ENCODE measurements at places on chromosomes 4 and X. TPM values are rescaled to one million over a fixed set of nuclear protein-coding genes. Genes with fewer than 3 reads are reported as not detected.

DNA sequence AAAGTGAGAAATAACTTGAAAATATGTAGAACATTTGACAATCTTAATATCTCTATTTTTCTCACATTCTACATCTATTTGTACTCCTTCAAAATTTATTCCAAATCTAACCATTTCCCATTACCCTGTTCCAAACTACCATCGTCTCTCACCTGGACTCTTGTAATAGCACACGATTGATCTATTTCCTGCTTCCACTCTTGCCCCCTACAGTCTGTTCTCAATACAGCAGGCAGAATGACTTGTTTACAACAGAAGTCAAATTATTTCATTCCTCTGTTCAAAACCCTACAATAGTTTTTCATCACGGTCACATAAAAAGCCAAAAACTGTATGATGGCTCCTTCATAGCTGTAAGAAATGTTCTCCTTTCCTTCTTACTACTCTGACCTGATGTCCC lies 21.1 kb upstream of the LUZP4 start:
- peak; percentile 26 for DNase-seq

GRCh38 chr4:23130845-23131244 lies 438.1 kb downstream of the GBA3 start:
- DNase-seq: no peak

- no peak for DNase-seq
Measured at GRCh38 chrX:7746856-7747255, 96.1 kb upstream of the VCX start.

DNA sequence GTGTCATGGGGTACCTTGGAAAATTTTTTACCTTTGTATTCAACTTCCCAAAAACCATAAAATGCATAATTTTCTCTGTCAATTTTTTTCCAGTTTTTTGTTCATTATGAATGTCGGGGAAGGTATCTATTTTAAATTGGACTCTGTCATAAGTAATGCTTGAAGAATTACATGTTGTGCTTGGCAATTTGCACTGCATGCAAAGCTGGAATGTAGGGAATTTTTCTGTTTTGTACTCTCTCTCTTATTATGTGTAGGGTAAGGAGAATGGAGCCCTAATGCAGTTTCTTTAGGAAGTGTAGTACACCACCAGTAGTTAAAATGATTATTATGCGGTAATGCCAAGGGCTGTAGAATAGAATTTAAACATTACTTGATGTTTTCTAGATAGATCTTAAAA lies 137.7 kb upstream of the LIMCH1 start:
- no peak for DNase-seq

- DNase-seq: no peak
Measured at GRCh38 chr4:149719806-149720205, 95.8 kb downstream of the IQCM start.

- DNase-seq: no peak
Measured at GRCh38 chr4:12447451-12447850, 1018.8 kb upstream of the HS3ST1 start.

DNA sequence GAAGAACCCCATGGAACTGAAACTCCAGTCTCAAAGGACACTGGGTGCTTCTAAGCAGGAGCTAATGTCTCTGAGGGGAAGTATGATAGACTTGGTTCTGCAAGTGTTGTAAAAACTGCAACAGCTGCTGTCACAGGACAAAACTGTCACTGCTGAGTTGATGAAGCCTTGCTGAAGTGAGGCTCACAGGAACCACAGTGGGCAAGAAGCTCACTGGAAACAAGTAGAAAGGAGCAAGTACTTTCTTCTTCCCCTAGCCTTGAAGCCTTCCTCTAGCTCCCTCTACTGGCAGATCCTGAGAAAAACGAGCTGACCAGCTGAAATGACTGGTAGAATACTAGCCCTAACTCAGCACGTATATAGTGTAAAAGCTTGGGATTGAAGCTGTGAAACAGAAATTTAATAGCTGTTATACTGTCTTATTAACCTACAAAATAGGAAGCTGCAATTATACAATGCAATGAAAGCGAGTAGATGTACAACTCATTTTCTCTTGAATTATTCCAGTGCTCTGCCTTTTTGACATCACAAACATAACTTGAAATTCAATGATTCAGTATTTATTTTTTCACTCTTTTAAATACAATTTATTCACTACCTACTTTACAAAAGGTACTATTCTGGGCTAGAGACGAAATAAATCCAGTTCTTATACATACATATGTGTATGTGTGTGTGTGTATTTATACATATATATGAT lies 91.4 kb downstream of the GABRB1 start:
- peak; percentile 23 for DNase-seq

GRCh38 chr4:102335616-102336015 lies 9.7 kb downstream of the SLC39A8 start:
- no peak for DNase-seq

- peak; percentile 54 for DNase-seq
Measured at GRCh38 chr4:132642016-132642817, 506.9 kb upstream of the PCDH10 start.

STS gene
- 1.0 TPM for total RNA-seq

ARAP2 gene
- 1.7 TPM for total RNA-seq

TMSB15A gene
- total RNA-seq: 48.6 TPM

TBL1X gene
- total RNA-seq: 45.7 TPM

Data from H7 (cell line).